ENCODE measurements at places on chromosomes 3 and 15. TPM values are rescaled to one million over a fixed set of nuclear protein-coding genes. Genes with fewer than 3 reads are reported as not detected.

Gene TTLL3
- 47.1 TPM for total RNA-seq

DNA sequence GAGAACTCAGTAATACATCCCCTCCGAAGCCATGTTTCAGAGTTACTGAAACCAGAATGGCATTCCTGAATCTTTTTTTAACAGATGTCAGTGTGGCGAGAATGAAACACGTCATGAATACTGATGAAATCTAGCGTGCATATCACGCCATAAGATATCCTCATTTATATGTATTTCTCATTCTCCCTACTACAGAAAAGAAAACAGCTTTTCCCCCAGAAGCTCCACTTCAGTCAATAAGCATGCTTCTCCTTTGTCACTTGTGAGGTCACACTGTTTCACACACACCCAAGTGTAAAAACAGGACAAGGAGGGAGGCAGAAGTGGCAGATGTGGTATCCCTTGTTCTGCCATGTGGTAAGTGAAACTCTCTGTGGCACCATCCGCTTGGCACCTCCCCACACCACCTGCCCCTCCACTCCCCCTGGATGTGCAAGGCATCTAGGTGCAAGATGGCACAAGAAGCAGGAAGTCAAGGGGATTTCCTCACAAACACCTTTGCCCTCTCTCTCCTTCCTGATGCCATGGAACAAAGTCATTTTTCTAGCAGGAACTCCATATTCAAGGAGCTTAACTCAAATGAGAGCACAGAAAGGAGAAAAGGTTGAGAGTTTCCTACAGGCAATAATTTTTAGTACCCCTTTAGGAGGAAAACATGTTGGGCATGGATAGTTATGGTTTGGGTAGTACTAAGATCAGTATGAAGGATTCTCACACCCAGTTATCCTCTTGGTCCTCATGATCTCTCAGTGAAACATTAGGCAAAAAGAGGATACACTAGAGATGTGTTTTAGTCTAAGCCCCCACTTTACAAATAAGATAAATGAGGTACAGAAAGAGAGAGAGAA, 47.5 kb upstream of the FRMD4B start:
- DNase-seq = no peak

Gene DISP2
- total RNA-seq = 13.7 TPM

DNA sequence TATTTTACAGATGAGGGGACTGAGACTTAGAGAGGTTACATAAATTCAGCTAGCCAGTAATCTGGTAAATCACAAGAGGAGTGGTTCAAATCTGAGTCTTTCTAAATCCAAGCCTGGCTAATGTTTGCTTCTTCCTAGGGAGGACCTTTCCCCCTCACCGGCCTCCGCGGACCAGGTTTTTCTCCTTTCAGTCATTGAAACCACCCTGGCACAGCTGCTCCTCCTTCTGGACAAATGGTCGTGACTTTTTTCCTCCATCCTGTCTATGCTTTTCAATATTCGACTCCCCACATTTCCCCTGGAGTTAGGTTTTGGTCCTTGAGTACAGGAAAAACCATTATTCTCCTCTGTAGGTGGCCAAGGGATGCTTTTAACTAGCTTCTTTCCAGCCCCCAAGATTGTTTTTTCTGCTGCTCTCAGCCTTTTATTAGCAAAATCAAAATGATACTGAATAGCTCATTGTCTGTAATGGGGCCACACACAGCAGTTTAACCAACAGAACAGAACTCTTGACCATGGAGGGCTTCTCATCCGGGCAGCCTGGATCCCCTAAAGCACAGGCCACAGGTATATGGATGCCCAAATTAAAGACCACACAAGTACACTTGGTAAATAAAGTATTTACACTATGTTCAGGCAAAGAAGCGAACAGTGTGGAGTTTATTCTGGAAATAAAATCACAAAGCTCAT, 85.9 kb upstream of the KLHL25 start:
- no peak for DNase-seq

DNA sequence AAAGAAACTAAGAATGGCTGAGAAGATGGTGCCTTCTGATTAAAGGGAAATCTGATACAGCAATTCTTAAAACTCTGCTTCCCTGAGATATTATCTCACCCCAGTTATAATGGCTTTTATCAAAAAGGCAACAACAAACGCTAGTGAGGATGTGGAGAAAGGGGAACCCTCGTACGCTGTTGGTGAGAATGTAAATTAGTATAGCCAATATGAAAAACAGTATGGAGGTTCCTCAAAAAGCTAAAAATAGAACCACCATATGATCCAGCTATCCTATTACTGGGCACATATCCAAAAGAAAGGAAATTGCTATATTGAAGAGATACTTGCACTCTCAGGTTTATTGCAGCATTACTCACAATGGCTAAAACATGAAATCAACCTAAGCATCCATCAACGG, 65.1 kb downstream of the GOLIM4 start:
- DNase-seq = no peak

GRCh38 chr15:57085267-57085666, 166.8 kb downstream of the TCF12 start:
- no peak for DNase-seq

DNA sequence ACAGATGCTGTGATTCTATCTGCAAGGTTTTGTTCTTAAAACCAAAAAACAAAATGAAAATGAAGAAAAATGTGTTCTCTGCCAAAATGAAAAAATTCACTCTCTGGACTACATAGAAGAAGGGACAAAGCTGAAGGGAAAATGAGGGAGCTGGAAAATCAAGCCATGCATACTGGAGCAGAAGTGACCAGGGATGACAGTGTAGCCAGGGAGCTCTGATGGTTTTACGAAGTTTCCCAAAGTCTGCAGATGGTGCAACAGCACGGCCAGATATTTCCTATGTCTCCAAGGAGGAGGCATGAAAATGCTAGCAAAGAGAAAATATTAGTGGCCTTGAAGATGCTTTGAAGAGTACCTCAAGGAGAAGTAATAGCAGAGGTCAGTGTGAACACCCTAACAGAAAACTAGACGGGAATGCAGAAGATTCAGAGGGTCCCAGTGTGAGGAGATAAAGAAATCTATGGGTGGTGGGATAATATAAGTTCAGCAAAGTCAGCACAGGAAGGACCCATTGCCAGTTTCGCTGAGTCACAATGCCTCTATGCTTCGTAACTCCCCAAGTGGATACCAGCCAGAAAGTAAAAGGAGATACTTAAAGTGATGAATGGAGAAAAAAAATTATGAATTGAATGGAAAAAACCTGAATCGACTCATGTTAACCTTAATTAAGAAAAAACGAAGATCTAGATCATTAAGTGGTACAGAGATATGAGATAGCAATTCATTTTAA, 39.0 kb upstream of the POMGNT2 start:
- DNase-seq = no peak

- DNase-seq = no peak
Observed at GRCh38 chr15:72844067-72844466, 60.5 kb upstream of the ADPGK start.

All from left colon (tissue), 2 donors.